Activated naive CD4-positive, alpha-beta T cell (primary cell): ENCODE measurements at places on chromosomes 3 and 15.

DNA sequence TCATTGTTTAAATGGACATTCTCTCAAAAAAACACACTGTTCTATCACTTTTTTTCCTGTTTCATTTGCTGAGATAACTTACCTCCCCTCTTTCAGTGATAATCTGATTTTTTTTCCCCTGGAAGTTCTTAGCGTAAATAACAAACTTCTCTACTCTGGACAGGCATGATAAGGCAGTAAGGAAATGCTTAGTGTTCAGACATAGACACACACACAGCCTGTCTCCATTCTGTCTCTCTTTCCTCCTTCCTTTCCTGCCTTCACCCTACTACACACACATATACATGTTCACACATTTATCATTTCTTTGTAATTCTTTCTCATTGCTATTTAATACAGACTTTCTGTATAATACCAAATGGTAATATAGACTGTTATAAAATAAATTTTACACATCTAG lies 470.8 kb upstream of the ROBO1 start:
- DNase-seq, result no peak

DNA sequence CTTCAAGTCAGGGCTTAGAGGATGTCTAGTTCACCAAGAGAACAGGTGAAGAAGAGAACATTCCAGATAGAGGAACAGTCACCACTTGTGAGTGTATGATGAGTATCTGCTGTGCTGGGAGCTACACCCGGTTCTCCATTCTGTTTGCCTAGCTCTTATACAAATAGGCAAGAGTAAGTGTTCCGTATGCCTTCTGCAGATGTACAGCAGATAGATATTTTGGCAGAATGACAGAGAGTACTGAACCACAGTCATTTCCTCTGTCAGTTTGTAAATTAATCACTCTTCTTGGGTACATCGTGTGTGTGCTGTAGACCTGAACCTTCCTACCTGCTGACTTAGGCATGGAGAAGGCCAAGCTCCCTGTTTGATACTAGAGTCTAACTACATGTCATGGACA lies 108.3 kb upstream of the CTDSPL start:
- no peak for DNase-seq

- DNase-seq, result no peak
Observed at GRCh38 chr3:17342119-17342518, 400.3 kb downstream of the TBC1D5 start.

DNA sequence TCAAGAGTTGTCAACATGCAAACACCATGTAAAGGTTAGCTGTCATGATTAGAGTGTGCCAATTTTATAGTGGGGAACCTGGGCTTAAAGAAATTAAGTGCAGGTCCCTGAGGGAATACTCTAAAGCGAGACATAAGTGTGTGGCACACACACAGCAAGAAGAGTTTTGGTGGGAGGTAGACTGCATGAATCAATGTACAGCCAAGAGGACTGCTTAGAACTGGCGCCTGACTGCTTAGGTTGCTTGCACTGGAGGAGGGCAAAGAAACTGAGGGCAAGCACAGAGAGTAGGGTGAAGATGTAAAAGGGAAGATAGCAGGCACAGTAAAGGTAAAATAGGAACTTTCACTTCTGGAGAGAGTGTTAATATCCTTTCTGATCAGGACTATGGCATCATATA lies 184.9 kb downstream of the SOX2 start:
- no peak for DNase-seq

GRCh38 chr3:15754047-15754446 lies 43.7 kb downstream of the ANKRD28 start:
- DNase-seq, result no peak

GRCh38 chr3:195908694-195909581 lies 587 bp upstream of the TNK2 start:
- DNase-seq, result no peak

GRCh38 chr3:4139462-4140140 lies 163.6 kb upstream of the SETMAR start:
- no peak for DNase-seq

DNA sequence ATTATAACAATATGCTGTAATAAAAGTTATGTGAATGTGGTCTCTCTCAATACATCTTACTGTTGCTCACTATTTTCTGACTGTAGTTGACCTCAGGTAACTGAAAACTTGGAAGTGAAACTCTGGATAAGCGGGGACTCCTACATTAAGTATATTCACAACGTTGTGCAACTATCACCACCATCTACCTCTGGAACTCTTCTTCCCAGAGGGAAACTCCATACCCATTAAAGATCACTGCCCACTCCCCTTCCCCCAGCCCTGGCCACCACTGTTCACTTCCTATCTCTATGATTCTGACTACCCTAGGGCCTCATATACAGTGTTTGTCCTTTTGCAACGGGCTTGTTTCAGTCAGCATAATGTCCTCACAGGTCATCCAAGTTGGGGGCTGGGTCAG lies 20.7 kb downstream of the SLCO3A1 start:
- no peak for DNase-seq

GRCh38 chr15:65956307-65956706 lies 87.0 kb downstream of the RAB11A start:
- DNase-seq, result no peak

DNA sequence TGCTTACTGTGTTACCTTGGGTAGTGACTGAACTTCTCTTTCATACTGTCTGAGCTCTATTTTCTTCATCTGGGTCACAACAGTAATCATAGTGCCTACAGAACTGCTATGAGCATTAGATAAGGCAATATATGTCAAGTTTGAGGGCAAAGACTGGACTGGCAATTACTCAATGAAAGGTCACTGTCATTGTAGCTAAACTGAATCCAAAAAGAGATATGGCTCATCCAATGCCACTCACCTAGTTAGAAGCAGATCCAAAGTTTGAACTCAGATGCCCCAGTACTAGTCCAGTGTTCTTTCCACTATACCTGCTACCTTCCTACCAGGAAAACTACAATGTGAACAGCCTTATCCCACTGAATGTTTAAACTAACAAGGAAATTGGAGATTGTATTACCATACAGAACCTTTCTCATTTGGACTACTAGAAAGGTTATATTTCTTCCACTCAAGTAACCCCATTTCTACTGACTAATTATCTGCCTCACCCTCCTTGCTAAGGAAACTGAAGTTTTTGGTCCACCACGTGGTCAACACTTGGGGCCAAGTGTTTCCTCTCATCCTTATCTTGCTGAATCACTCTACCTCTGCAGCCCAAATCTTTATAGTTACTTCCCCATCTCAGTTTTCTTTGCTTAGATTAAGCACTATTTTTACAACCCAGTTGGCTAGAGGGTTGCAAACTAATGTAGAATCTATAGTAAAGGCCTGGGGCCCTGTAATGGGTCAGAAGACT lies 202.3 kb upstream of the LPP start:
- no peak for DNase-seq
